ENCODE measurements at places on chromosomes 6 and 20.
A peak's percentile ranks its signal among the peaks of the same experiment; 100 is the strongest.

DNA sequence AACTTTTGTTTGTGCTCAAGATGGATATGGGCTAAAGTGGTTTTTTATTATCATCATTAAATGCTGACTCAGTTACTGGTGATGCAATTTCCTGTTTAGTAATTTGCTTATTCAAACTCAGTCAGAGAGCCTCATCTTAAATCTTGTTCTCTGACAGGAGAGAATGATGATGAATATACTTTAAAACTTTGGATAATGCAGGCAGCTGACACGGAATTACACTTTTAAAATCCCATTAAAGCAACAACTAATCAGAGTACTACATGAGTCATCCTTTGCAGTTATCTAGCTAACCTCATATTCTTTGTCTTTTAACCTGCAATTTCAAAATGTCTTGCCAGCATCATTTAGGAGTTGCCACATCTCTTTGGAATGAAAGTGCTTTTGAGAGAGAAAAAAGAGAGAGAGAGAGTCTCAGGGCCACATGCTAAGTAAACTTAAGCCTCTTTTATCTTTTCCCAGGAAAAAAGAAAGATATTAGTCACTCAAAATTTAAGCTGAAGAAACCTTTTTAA lies 9.2 kb upstream of the C6orf141 start:
- no peak for DNase-seq

GRCh38 chr20:46056970-46057855 lies 28.2 kb downstream of the SLC12A5 start:
- no peak for DNase-seq

DNA sequence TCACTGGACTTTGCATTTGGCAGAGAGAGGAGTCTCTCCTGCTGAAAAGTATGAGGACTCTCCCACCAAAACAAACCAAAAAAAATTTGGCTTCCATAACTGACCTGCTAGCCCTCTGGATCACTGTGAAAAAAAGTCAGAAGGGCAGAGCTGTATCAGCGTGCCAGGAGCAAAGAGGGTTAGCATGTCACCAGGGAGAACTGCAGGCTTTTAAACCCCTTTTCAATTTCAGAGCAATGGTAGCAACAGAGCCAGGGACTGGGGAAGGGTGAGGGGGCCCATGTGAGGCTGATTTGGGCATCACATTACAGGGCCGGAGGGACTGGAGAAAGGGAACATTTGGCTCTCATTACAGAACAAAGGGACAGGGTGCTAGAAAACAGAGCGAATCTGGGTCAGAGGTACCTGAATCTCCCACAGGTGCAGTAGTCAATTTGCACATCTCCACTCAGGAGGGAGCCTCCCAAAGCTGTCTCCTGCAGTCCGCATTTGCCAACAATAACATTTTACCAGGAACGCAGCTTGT lies 185.7 kb upstream of the EYA4 start:
- no peak for DNase-seq

GRCh38 chr6:47352194-47352920 lies 42.7 kb upstream of the TNFRSF21 start:
- no peak for DNase-seq

GRCh38 chr20:19522071-19522801 lies 235.8 kb upstream of the RIN2 start:
- no peak for DNase-seq

GRCh38 chr6:37029249-37029971 lies 24.0 kb downstream of the FGD2 start:
- peak; percentile 33 for DNase-seq

DNA sequence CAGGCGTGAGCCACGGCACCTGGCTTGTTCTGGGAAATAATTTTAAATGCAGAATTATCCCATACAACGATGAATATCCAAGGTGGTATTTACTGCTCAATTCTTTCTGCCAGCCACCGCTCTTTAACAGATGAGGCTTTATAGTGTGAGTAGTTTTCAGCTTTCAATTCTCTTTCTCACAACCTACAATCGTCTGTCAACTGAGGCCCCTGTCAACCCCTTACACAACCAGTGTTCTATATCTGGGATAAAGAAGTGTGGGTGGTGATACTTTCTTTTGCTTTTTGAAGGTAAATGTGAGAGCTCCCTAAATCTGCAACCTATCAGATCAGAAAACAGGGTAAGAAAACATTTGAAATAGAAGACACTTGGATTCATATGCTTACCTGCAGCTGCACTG lies 22.5 kb downstream of the STAU1 start:
- DNase-seq = no peak

DNA sequence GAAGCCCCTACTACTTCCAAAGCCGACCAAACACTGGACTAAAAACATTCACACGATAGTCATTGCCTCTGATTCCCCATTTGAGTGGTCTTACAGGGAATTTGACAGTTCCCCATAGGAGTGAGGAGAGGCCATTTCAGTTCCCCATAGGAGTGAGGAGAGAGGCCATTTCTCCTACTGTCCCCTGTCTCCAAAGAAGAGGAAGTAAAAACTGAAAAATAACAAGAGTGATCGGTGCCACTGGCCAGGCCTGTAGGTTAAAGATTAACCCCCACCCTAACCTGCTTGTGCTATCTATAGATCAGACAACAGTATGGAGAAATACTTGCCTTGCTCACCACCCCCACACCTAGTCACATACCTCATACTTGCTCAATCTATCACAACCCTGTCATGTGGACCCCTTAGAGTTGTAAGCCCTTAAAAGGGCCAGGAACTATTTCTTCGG lies 204.0 kb upstream of the MOCS1 start:
- no peak for DNase-seq

DNA sequence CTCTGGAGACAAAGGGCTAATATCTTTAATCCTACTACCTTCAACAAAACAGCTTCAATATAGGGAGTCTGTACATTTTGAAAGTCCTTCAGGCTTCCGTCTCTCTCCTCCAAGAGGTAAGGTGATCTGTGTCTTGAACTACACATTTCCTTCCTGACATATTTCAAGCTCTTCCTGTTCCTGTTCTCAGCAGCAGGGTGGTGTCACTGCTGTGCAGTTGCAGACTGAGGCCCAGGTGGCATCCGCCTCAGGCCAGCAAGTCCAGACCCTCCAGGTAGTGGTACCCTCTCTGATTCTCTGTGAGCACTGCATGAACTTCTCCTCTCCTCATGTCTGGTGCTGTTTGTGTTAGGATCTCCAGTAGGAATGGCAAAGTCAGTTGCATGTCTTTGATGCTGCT lies 7.8 kb downstream of the NFYA start:
- no peak for DNase-seq

DNA sequence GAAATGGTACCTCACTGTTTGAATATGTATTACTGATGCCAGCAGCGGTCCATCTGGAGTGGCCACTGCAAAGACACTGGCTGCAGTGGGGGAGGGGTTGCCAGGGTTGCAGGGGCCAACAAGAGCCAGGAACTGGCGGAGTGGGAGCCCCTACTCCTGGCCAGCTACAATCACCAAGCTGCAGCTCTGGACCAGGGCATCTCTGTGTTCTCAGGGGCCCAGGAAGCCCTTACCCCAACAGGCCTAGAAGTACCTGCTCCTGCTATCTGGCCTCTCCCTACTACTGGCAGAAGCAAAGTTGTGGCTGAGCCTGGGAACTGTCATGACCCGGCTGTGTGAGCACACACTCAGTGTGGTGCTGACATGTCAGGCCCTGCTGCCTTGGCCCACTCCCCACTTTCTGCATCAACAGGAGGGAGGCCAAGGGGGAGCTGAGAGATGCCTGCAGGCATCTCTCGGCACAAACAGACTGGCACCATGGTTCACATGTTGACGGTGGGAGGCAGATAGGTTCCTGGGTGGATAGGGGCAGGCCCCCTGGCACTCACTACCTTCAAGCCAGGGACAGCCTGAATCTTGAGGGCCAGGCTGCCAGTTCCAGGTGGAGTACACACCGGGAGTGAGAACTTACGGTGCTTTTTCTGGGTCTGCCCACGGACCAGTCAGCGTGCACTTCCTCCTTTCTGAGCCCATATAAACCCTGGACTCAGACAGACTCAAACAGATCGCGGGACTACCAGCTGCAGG lies 1188.0 kb downstream of the GRIK2 start:
- no peak for DNase-seq

DNA sequence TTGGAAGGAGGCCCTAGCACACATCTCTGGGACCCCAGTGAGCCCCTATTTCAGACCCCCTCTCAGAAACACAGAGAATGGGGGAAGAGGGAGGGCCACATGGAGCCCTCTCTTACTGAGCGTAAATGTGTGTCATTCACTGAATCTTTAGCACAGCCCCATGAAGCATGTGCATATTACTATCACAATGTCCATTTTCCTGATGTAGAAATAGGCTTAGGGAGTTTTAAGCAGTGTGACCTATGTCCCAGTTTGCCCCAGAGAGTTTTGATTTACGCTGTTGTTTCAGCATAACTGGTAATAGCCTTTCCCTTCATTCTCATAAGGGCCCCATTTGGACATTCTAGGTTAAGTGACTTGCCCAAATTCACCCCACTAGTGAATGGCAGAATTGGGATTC lies 25.0 kb upstream of the TCP11 start:
- no peak for DNase-seq

- no peak for DNase-seq
Measured at GRCh38 chr6:161327360-161327953, 53.6 kb upstream of the AGPAT4 start.

DNA sequence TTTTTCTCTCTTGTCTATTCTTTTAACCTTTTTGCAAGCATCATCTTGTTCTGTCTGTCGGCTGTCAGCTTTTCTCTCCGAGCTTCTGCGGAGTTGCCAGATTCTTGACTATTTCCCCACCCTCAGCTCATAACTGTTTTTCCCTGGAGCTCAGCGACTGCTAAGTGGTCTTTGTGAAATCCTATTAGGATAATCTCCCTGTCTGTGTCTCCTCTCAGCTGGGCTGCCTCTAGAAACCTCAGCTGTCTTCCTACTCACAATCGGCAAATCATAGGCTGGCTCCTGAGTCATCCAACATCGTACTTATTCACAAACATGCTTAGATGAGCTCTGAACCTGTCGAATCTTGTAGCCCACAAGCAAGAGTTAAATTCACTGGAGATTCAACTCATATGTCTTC lies 332.3 kb downstream of the PTPRT start:
- DNase-seq = no peak

- DNase-seq = no peak
Measured at GRCh38 chr20:6744180-6744579, 23.3 kb upstream of the BMP2 start.

- no peak for DNase-seq
Measured at GRCh38 chr20:56802805-56803204, 173.7 kb downstream of the TFAP2C start.

DNA sequence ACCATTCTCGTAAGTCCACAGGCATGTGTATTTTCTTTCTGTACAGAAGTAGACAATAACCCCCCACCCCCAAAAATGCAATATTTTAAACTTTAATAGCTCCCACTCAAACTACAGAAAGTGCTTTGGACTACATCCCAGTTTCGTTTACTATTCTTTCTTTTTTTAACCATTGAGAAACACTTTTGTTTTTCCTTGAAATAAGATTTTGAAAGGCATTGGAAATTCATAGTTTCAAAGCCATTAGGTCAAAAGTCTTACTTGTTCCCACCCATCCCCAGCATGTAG lies 140.0 kb downstream of the KIF16B start:
- DNase-seq = no peak

- no peak for DNase-seq
Measured at GRCh38 chr20:31674895-31675827, 37.4 kb downstream of the COX4I2 start.

- no peak for DNase-seq
Measured at GRCh38 chr6:19536838-19537237, 300.3 kb upstream of the ID4 start.

- DNase-seq = no peak
Measured at GRCh38 chr6:41730531-41731436, 4.6 kb downstream of the TFEB start.

Data from smooth muscle cell of the brain vasculature (primary cell).